NAMALWA (cell line): ENCODE measurements at places on chromosomes 6 and 20.

GRCh38 chr20:53905019-53905819 lies 165.2 kb downstream of the BCAS1 start:
- DNase-seq, result no peak

DNA sequence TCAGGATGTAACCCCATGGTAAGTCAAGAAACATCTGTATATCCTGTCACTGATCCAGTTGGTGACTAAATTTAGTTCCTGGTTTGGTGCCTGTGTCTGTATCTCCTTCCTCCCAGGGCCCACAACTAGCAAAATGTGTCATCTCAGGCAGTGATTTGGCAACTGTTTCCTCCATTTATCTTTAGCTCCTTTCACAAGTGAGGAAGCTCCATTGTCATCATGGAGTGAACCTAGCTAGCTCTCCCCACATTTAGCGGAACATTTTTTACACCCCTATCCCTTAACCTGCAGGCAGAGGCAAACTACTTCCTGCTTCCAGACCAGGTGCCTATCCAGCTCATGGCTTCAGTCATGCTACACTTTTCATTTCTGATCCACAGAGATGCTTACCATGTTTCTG lies 99.5 kb downstream of the IPCEF1 start:
- DNase-seq, result no peak

- no peak for DNase-seq
Observed at GRCh38 chr6:149254253-149254652, 63.3 kb upstream of the TAB2 start.

- DNase-seq, result no peak
Observed at GRCh38 chr6:52050051-52050405, 37.4 kb downstream of the PKHD1 start.

- DNase-seq, result no peak
Observed at GRCh38 chr20:24977797-24978196, 14.8 kb downstream of the APMAP start.

DNA sequence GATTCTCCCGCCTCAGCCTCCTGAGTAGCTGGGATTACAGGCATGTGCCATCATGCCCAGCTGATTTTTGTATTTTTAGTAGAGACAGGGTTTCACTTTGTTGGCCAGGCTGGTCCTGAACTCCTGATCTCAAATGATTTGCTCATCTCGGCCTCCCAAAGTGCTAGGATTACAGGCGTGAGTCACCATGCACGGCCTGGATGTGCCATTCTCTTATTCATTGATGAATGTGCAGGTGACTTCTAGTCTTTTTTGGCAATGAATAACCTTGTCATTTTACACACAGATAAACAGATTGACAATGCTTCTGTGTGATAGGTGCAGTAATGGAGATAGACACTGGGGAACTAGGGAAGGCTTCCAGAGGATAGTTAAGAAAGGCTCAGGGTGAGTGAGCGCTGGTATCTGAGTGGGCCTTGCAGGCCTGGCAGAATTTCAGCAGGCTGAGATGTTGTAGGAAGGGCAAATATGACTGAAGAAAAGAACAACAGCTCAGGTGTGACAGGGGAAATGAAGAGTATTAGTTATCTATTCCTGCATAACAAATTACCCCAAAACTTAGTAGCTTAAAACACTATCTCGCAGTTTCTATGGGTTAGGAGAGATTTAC lies 23.3 kb downstream of the PPARD start:
- no peak for DNase-seq

DNA sequence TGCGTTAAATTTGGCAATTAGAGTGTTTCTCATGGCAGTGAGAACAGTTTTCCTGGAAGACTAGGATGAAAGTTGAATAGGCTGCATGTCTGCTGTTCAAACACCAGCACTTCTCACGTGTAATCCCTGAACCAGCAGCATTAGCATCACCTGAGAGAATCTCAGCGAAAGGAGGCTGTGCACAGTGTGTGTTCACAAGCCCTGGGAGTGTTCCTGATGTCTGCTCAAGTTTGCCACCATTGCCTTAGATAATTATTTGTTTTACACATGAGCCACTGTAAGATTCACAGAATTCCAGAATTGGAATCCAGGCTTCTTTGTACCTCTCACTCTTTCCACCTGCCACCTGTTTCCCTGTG lies 117.3 kb downstream of the JARID2 start:
- DNase-seq, result no peak

DNA sequence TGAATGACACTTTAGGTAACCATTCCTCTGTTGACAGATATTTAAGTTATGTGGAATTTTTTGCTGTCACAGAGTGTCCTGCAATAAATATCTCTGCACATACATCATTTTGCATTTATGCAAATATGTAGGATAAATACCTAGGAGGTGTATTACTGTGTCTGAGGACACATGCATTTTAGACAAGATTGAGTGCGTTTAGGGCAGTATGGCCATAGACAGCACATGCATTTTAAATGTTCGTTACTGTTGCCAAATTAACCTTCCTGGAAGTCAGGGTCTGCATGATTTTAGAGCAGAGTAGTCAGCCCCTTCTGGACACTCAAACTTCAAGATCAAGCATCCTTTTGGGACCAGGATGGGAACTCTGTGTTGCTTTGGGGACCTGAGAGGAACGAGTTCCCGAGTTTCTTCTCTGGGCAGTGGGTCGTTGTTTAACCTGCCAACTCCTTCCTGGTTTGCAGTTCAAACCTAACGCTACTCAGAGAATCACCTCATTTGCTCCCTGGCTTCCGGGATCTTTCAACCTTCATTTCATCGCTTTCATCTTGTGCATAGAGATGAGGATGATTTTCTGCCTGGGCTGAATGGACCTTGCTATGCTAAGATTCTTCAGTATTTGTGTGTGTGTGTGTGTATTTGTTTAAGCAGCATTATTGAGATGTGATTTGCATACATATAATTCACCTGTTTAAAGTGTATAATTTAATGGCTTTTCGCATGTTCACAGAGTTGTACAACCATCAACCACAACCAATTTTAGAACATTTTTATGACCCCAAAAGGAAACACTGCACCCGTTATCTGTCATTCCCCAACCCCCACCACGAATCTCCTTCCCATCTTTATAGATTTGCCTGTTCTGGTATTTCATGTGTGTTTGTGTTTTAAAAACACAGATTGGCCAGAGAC lies 9.8 kb downstream of the BCAS4 start:
- DNase-seq, result peak; percentile 75

DNA sequence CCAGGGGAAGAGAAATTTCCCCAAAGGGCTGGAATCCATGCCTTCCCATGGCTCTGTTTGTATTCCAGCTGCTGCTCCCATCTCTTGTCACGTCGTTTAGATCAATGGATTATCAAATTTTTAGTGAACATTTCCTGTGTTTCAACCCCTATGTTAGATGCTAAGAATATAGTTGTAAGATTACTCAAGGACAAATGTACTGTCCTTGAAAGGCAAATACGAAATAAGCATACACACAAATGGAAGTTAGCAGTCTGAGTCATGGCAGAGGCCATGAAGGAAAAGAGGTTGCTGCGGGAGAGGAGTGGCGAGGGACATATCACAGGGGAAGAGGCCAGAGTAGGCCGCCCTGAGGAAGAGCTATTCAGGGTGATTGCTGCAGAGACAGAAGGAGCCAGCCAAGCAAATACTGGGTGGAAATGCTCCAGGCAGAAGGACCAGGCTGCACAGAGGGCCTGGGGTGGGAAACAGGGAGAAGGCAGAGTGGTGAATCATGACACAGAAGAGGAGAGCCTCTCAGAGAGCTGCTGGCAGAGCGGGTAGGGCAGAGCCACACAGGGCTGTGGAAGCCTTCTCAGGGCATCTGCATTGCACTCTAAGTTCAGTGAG lies 219.2 kb upstream of the LRFN2 start:
- DNase-seq, result no peak

DNA sequence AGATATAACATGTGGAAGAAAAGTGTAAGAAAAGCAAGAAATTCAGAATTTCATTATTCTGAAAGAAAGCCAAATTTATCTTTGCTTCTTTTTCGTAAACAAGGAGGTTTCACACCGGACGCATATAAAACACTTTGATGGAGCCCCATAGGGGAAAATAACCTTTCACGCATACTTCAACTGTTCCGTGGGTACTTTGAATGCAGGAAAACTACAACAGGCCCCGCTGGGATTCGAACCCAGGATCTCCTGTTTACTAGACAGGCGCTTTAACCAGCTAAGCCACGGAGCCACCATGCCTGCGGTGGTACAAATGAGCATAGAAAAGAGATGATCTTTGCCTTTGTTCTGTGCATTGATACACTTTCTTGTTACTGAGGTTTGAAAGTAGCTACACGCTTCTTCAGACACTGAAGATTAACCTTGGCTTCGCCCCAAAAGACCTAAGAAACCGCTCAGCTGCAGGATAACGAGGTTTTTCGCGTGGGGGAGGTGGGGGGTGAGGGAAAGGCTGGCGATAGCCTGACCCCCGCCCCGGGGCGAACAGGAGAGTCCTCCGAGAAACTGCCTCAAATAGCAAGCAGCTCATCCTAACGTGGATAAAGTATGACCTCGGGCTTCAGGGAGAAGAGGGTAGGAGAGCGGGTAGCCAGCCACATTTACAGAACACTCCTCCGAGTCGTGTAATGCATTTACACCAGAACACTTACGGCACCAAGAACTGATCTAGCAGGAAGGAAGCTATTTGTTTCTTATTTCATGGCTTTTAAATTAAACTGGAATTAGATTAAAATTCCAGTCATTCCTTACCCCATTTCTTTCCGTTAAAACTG lies 5.3 kb upstream of the HMGN4 start:
- peak; percentile 98 for DNase-seq

DNA sequence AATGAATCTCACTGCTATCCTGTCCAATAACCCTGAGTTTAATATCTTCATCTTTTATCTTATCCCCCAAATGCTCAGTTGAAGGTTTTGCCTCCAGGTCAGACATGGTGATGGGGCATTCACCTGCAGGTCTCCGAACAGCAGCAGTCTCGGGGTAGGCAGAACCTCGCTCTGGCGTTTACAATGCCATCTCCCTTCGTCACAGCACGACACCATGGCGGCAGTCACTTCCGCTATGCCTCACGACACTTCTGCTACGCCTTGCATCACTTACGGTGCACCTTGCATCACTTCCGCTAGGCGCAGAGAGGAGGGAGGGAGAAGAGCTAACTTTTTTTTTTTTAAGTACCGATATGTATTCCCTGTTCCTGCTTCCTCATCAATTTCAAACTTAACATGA lies 194.9 kb downstream of the BCAS1 start:
- no peak for DNase-seq

DNA sequence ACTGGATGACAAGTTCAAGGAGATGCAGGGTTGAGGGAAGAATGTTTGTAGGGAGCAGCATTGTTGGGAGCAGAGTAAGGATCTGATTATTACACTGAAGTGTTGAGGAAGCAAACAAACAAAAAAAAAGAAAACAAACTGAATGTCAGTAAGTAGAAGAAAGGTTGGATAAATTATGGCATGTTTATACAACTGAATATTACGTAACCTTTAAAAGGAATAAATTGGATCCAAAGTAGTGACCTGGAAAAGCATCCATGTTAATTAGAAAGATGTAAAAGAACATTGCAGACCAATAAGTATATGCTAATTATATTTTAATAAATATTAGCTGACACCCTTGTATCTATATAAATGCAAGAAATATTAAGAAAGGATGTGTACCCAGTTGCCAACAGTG lies 12.8 kb upstream of the TSPYL1 start:
- no peak for DNase-seq

DNA sequence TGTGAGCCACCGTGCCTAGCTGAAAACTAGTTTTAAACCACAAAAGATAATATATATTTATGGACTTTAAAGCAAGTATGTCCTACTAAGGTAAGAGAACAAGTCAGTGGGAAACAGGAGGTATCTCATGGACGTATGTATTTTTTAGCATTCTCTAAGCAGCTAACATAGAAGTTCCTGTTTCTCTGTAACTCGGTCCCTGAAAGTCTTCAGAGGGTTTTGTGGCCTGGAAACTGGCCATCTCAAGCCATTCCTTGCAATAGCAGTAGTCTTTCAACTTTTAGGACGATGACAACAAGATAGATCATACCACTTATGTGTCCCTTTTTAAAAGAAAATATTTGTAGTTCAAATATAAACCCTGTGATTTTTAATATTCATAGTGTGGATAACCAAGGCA lies 95.6 kb upstream of the RALGAPA2 start:
- DNase-seq, result no peak

GRCh38 chr20:3434232-3434631 lies 26.8 kb upstream of the DNAAF9 start:
- DNase-seq, result no peak

GRCh38 chr6:27785294-27785693 lies 126.9 kb downstream of the OR2B2 start:
- no peak for DNase-seq

DNA sequence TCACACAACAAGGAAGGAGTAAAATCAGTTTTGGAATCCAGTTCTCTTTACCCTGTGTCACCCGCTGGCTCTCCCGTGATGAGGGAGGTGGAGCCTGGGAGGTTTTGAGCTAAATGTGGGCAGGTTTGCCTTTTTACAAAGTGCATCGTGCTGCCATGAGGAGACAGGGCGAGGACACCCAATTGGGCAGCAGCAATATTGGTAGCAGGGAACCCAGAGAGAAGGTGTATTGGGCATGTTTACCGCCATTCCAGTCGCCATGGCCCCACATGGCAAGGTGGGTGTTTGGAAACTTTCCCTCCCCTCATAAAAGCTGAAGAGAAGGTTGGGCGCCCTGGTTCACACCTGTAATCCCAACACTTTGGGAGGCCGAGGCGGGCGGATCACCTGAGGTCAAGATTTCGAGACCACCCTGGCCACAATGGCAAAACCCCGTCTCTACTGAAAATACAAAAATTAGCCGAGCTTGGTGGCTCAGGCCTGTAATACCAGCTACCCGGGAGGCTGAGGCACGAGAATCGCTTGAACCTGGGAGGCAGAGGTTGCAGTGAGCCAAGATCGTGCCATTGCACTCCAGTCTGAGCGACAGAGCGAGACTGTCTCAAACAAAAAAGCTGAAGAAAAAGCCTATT lies 3.5 kb upstream of the UBE2V1 start:
- DNase-seq, result no peak

DNA sequence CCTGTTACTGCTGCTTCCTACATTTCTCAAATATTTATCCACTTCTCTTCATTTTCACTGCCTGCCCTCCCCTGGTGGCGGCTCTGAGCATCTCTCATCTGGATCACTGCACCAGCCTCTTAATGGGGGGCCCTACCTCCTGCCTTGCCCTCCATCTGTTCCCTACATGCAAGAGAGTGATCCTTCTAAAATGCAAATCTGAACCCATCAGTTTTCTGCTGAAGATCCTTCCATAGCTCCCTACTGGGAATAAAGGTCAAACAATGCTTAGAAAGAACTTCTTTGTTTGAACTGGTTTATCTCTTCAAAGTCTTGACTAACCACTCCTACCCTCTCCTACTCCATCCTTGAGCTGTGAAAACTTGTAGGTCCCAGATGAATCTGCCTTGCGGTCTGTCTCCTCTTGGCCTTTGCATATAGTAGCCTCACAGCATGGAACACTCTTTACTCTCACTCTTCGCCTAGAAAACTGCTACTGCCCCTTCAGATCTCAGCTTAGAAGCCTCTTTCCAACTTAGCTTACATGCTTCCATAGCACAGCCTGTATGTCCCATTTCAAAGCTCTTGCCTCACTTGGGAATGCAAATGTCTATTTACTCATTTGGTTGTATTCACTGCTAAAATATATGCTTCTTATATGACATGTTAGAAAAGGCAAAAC lies 119.3 kb downstream of the QRSL1 start:
- DNase-seq, result no peak
